ENCODE measurements at places on chromosomes 5 and 9.

- DNase-seq: no peak
These were observed 21.3 kb downstream of the MRPL36 start for GRCh38 chr5:1778138-1779020.

GRCh38 chr9:118444403-118444802 is 740.2 kb downstream of the TLR4 start:
- DNase-seq: no peak

DNA sequence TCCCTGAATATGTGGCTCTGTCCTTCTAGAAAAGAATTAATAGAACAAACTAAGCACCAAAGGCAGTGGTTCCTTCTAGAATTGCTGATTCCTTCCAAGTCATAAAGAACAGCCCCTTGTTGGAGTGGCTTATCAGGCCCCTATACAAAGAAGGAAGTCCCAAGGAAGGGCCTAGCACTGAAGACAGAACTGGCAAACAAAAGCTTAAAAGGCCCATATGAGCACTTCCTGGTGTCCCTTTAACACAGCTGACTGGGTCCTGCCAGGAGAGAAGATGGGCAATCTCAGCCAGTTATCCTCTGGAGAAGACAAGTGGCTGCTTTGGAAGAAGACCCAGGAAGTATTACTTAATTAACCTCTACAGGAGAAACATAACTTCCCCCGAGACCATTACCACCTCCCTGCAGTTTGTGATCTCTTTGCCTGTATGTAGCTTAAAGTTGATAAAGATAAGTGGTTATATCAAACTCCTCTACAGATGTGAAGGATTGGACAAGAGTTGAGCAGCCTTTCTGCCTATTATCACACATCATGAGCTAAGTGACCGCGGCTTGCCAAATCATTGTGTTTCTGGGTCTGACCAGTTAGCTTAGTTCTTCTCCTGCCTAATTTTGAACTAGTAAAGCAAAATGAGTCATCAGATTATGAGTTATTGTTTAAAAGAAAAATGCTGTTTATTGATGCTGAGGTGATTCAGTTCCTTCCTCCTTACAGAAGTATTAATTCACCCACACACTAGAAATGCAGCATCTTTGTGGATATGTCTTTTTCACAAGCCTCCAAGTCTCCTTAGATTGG is 13.3 kb upstream of the STING1 start:
- DNase-seq: no peak

DNA sequence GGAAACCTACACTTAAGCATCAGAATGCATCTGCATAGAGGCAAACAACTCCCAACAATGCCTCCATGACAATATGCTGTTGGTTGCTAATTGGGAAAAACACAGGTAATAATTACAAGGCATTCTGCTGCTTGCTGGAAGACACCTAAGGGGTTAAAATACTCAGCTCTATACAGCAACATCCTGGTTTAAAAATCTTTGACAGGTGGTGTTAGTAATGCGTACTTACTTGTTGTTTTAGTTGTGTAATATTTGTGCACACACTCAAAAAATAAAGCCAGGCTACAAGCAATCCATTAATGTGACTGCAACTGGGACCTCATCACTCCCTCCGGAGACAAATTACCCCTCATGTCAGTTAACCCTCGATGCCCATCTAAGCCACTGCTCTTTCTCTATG is 126.3 kb upstream of the ELL2 start:
- no peak for DNase-seq

GRCh38 chr5:31464081-31464480 is 67.8 kb downstream of the DROSHA start:
- no peak for DNase-seq

- DNase-seq: peak; percentile 31
These were observed 16.9 kb upstream of the ZNF366 start for GRCh38 chr5:72523960-72524582.

DNA sequence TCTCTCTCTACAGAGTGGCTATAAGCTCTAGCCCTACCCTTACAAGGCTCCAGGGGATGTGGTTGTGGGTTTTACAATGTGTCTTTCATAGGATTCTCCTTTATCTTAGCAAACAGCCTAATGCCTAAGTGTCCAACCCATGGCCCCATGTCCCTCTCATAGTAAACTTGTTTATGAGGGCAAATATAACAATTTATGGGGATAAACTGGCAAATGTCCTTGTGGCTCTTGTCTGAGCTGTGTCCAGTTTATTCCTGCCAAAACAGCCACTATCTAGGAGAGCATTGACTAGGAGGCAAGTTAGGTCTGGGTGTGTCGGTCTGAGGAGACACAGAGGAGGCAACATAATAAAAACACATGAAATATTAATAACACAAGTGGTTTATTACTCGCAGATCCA is 335.1 kb downstream of the IZUMO3 start:
- DNase-seq: no peak
